ENCODE measurements at places on chromosomes 11 and 22.

- DNase-seq: no peak
These were observed 16.9 kb downstream of the CSF2RB start for GRCh38 chr22:36930041-36930935.

DNA sequence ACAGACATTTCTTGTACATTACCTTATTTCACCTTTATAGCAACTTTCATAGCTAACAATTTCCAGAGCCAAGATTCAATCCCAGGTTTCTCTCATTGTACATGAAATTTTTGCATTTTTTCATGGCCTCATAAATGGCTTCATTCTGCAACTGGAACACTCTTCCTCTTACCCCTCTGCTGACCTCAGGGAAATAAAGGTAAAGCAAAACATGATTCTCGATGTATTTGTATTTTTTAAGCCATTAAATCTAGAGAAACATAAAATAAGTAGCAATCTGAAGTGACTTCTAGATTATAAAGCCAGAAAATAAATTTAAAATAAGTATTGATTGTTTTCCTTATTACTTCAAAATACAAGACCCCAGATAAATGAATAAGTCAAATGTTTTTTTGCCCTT is at the start of gene OR5T2:
TSS of gene OR5T2 (minus strand) at position 101 of the 400 bp plus-strand sequence. CDS start 1,193 bp downstream, outside the sequence.
- DNase-seq: no peak

- no peak for DNase-seq
These were observed 791 bp downstream of the EI24 start for GRCh38 chr11:125569915-125570621.

DNA sequence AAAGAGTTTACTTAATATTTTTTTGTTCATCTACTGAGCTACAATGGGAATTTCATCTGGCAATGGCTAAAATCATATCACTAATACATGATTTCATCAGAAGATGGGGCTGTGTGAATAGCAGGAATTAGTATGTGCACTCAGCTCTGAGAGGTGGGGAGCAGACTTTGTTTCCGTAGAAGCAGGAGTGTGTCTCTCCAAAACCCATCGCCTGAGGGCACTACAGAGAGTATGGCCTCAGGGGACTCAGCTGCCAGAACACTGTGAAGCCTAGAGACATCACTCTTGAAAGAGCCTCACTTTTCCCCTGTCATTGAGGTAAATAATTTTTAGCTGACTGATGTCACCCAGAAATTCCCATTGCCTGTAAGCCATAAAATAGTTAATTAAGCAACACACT is 261.4 kb upstream of the ISX start:
- DNase-seq: no peak

DNA sequence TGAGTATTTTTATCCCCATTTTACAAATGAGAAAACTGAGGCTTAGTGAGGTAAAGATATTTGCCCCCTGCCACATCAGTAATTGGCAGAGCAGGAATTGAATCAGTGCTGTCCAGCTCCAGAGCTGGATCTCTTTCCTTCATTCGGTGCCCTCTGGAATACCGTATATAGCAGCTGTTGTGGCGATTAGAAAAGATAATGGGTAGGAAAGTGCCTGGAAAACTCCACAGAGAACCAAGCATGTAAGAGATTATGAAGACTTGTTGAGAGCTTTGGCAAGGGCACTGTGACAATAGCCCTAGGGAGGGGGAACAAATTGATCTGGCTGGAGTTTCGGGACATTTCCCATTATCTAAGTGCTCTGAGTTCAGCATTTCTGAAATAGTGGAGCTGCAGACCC is 82.5 kb upstream of the TEAD1 start:
- DNase-seq: no peak

GRCh38 chr11:39806652-39807051 is 1652.8 kb downstream of the LRRC4C start:
- DNase-seq: no peak

GRCh38 chr11:33642461-33643166 is 58.0 kb downstream of the C11orf91 start:
- no peak for DNase-seq

DNA sequence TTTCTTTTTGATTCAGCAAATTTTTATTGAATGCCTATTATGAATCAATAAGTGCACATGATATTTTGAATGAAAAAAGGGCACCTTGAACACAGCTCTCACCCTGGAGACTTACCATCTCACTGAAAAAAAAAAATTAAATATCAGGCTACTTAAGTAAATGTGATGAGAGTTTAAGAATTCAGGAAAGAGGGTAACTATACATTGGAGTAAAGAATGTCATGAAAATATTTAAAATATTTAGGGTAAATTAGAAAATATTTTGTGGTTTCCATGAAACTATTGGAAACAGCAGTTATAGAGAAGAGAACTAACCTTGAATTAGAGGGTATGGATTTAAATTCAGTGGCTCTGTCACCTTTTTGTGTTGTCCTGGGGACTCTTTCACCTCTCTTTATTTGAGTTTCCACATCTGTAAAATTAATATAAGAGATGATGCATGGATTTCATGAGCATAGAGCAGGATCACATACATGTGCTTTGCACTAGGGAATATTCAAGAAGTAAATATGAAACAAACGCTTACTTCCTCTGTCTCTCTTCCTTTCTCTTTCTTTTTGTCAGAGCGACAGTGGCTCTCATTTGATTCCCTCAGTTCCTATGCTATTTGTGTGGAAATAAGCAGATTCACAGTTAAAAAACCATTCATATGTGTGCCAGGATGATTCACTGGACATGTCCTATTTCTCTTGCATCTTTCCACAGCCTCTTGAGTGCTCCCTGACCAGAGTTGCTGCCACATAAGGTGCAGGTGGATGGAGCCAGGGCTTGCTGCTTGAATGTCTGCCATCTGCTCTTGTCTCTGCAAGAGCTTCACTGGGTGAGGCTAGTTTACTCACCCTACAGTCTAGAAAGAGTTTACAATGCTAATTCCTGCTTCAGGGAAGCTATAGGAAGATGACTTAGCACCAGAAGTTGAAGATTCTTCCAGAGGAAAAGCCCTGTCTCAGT is 533.1 kb downstream of the ETS1 start:
- DNase-seq: no peak

- no peak for DNase-seq
These were observed 139.9 kb downstream of the C11orf91 start for GRCh38 chr11:33560729-33561128.

DNA sequence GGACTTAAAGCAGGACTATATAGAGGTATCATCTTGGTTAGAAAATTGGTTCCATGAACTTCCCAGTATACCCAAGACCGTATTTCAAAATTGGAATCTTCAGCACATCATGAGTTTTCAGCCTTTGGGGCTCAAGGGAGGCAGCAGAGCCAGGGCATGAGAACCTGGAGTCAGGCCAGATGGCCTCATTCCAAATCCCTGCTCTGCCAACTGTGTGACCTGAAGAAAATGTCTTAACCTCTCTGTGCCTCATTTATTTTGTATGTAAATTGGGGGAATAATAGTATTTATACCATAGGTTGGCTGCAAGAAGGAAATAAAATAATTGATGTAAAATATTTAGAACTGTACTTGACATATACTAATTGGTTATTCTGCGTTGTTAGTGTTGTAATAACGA is 987.6 kb downstream of the TBC1D22A start:
- DNase-seq: no peak

DNA sequence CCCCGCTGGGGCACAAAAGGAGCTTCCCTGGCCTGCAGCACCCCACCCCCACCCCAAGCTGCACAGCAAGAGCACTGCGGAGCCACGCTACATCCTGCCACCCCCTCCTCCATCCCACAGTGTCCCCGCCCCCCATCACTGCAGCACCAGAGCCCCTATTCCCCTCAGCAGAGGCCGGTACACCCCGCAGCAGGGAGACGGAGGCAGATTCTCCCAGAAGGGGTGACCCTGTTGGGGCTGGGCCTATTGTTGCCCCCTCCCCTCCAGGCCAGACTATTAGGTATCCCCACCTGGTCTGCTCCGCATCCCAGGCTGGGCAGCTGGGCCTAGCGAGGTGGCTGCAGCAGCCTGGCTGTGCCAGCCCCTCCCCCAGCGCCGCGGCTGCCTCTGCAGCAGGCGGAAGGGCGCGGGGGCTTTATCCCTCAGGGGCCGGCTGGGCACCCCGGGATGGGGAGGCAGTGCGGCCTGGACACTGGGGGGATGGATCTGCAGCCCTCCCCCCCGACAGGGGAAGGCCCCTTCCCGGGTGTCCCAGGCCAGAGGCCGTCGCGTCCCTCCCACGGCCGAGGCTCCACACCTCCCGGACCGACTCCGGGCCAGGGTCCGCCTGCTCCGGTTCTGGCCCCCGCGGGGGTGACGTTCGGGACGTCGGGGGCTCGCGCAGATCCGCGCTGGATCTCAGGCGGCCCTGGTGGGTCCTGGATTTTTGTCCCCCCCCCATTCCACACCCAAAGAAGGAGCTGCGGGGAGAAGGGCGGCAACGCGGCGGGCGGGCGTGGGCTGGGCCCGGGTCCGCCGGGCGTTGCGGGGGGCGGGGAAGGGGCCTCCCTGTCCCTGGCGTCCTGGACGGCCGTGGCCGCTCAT is 943 bp downstream of the DUSP8 start:
- no peak for DNase-seq

GRCh38 chr11:131663405-131664200 is 293.2 kb downstream of the NTM start:
- DNase-seq: no peak

DNA sequence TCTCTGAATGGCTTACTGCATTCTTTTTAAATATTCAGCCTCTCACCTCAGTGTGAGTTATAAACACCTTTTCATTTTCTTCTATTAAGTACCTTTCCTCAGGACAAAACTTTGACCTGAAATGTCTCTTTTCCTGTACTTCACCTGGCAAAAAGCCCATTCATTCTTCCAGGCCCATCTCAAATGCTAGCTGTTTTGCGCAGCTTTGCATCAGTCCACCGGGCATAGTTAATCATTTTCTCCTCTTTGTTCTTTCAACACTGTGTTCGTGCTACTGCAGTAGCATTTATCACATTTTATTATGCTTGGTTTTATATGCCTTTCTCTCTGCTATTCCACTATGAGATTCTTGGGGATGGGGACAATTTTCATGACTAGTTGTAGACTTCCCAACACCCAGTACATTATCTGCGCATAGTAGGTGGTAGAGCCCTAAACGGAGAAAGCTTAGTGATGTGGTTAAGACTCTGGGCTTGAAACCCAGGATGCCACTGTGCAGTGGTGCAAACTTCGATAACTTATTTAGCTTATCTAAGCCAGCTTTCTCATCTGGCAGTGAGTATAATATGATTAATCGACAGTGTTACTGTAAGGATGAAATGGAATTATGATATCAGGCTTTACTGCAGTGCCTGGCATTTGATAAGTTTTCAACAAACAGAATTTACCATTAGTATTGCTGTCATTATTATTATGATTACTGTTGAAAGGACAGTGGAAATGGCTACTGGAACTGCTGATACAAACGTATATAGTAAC is 695.7 kb downstream of the NELL1 start:
- DNase-seq: no peak

GRCh38 chr11:124762624-124763155 is 600 bp upstream of the ESAM start:
- DNase-seq: no peak

GRCh38 chr22:43185860-43186261 is 1.1 kb downstream of the TTLL12 start:
- DNase-seq: no peak

All from stimulated activated CD8-positive, alpha-beta memory T cell treated with anti-CD3 and anti-CD28 coated beads, Interleukin-12 subunit alpha, Interleukin-12 subunit beta, amount 100 ng/mL, for 1 hour (primary cell).